ENCODE measurements at places on chromosomes 1 and 21. TPM values are rescaled to one million over a fixed set of nuclear protein-coding genes. Genes with fewer than 3 reads are reported as not detected.

GRCh38 chr1:235051521-235051920 lies 77.1 kb downstream of the TOMM20 start:
- H3K27ac ChIP-seq, result no peak overlapping the region
- no peaks in the 10 kb centered on the region for H3K27me3 ChIP-seq
- H3K4me3 ChIP-seq, result no peak overlapping the region
- H3K4me1 ChIP-seq, result no peaks in the 10 kb centered on the region
- no peak for DNase-seq

- H3K4me3 ChIP-seq, result peak overlapping the region; percentile 95
- DNase-seq, result no peak
- no peaks in the 10 kb centered on the region for H3K36me3 ChIP-seq
- no peaks in the 10 kb centered on the region for H3K27me3 ChIP-seq
Measured at GRCh38 chr1:3898994-3899753, 898 bp downstream of the C1orf174 start.

- no peaks in the 10 kb centered on the region for H3K36me3 ChIP-seq
- no peak overlapping the region for H3K4me3 ChIP-seq
- no peak overlapping the region for H3K27ac ChIP-seq
- H3K4me1 ChIP-seq, result no peaks in the 10 kb centered on the region
- H3K27me3 ChIP-seq, result no peaks in the 10 kb centered on the region
Measured at GRCh38 chr1:59096501-59096900, 200.4 kb upstream of the FGGY start.

DNA sequence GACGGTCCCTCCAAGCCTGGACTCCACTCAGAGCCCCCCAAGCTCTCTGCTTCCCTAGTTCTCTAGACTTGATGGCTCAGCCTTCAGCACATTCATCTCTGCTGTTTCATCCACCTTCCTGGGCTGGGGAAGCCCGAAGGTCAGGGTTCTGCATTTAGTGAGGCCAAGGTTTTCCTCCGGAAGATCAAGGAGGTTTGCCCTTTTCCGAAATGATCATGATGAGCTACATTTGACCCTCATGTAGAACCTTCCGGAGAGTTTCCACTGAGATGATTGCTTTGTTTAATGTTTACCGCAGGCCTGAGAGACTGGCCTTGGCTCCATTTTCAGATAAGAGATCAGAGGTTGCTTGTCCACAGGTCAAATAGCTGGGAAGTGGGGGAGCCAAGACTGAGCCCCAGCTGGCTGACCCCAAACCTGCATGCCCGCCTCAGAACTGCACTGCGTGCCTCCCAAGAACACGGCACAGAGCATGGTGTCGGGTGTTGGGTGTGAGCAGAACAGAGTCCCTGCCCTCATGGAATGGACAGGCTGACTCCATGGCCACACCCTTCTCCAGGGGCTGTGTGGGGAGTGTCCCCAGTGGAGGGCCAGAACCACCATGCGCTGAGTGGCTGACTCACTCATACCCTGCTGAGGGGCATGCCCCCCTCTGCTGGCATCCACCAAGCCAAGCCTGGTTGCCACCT lies 200.8 kb upstream of the TMEM51 start:
- peak overlapping the region; percentile 81 for H3K27ac ChIP-seq
- DNase-seq, result no peak
- peaks cover 7% of the 10 kb centered on the region for H3K4me1 ChIP-seq
- H3K27me3 ChIP-seq, result no peaks in the 10 kb centered on the region
- no peak overlapping the region for H3K4me3 ChIP-seq

GRCh38 chr1:64601207-64601606 lies 131.3 kb downstream of the CACHD1 start:
- no peak for DNase-seq
- no peak overlapping the region for H3K4me3 ChIP-seq
- H3K27me3 ChIP-seq, result no peaks in the 10 kb centered on the region
- H3K36me3 ChIP-seq, result no peaks in the 10 kb centered on the region

DNA sequence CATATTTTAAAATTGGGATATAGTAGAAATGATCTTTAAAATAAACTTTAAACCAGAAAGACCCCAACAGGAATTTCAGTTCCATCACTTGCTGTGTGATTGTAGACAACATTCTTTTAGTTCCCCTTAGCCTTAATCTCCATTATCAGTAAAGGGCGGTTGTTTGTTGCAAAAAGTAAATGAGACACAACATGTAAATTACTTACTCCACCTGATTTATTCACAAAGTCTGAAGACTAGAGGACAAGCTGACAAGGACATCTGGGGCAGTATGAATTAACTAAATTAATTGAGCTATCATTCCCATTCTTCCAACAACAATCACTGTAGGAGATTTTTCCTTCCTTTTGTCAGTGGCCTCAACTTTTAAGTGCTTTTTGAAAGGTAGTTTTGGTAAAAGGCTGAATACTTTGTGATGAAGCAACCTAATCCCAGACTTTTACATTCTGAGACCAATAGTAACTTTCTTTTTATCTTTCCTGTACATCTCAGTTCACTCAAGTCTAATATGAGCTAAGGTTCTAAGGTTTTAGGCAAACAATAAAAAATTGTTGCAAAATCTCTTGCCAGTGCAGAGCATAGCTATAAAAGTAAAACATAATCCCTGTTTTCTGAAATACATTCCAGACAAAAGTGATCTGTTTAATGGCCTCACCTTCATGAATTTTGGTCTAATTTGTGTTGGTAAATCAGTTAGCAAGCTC lies 6.2 kb downstream of the SLC19A2 start:
- H3K27ac ChIP-seq, result no peak overlapping the region
- H3K27me3 ChIP-seq, result no peaks in the 10 kb centered on the region
- H3K4me3 ChIP-seq, result no peak overlapping the region
- H3K36me3 ChIP-seq, result no peaks in the 10 kb centered on the region
- H3K4me1 ChIP-seq, result no peaks in the 10 kb centered on the region

GRCh38 chr1:175911138-175911537 lies 167.7 kb upstream of the TNR start:
- no peak for DNase-seq
- H3K4me1 ChIP-seq, result no peaks in the 10 kb centered on the region
- no peak overlapping the region for H3K4me3 ChIP-seq

DNA sequence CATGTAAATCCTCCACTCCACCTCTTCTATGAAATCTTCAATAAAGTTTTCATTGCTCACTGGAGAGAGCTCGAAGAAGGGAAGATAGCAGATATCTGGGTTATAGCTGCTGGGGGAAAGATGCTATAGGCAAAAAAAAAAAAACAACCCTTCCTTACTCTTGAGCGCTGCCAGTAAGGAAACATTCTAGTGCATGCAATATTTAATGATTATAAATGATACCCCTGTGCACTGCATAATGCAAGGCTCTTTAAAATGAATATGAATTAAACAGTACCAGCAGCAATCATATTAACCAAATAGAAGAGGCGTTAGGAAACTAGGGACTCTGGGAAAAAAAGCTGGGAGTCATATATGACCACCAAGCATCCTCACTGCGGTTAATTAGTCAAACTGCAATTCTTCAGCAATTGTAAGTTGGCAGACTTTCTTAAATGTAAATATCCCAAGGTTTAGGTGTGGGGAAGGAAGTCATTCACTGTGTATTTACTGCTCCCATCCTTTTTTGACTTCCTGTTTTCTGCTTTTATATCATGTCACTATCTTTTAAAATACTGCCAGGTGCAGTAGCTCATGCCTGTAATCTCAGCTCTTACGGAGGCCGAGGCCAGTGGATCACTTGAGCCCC lies 3.7 kb upstream of the DMRTB1 start:
- no peak for DNase-seq
- no peak overlapping the region for H3K27ac ChIP-seq

GRCh38 chr21:19807201-19807600 lies 1191.0 kb upstream of the NCAM2 start:
- no peaks in the 10 kb centered on the region for H3K27me3 ChIP-seq
- no peak for DNase-seq
- H3K4me3 ChIP-seq, result no peak overlapping the region

GRCh38 chr1:47302472-47302871 lies 11.5 kb downstream of the STIL start:
- DNase-seq, result no peak
- H3K27me3 ChIP-seq, result no peaks in the 10 kb centered on the region
- H3K36me3 ChIP-seq, result no peaks in the 10 kb centered on the region
- H3K27ac ChIP-seq, result no peak overlapping the region
- no peaks in the 10 kb centered on the region for H3K4me1 ChIP-seq

- no peak overlapping the region for H3K27ac ChIP-seq
- H3K4me3 ChIP-seq, result no peak overlapping the region
- no peaks in the 10 kb centered on the region for H3K27me3 ChIP-seq
Measured at GRCh38 chr1:179322557-179322956, 29.0 kb downstream of the SOAT1 start.

- no peaks in the 10 kb centered on the region for H3K4me1 ChIP-seq
- DNase-seq, result no peak
- H3K27me3 ChIP-seq, result no peaks in the 10 kb centered on the region
- no peaks in the 10 kb centered on the region for H3K36me3 ChIP-seq
Measured at GRCh38 chr1:190464690-190465089, 13.0 kb downstream of the BRINP3 start.

DNA sequence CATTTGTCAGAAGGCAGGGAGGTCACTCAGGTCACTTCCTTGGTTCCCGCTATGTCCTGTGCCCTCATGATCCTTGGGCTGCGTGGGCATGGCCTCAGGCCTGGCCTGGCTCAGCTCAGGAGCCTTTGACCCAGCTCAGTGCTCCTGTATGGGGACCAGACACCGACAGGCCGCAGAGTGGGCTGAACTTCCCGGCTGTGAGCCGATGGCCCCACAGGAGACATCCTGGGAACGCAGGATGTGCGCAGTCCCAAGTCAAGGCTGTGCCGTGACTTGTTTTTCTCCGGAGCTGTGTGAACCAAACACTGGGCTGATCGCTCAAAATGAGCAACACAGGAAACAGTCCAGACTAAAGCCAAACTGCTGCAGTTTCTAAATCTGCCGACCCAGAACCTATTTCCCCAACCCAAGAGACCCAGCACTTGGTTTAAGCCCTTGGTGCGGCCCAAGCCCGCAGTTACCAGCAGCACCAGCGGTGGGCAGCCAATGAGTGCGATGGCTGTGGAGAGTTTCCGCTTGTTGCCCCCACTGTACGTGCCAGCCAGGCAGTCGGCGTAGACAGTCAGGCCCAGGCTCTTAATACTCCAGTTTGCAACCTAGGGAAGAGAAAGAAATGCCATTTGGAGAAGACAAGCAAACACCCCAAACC lies 92.3 kb upstream of the GCLM start:
- H3K4me1 ChIP-seq, result no peaks in the 10 kb centered on the region
- H3K27ac ChIP-seq, result no peak overlapping the region
- no peaks in the 10 kb centered on the region for H3K27me3 ChIP-seq
- no peak for DNase-seq

- H3K4me1 ChIP-seq, result no peaks in the 10 kb centered on the region
- H3K36me3 ChIP-seq, result no peaks in the 10 kb centered on the region
- H3K27me3 ChIP-seq, result no peaks in the 10 kb centered on the region
Measured at GRCh38 chr21:33371366-33371765, 31.8 kb upstream of the IFNGR2 start.

DNA sequence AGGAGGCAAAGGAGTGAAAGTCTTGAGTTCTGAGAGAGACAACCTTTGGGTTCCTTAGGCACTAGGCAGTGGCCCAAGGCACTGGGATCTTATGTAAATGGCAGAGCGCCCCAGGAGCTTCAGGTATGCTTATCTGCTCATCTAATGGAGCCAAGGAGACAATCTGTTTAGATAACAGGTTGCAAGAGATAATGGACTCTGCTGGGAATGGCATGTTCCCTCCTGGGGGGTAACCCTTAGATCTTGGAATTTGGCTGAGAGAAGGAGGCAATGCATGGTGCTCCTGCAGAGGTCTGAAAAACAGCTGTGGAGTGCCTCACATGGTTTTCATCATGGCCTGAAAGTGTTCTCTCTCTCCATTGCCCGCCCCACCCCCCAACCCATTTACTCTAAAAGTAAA lies 44.1 kb upstream of the WLS start:
- no peak for DNase-seq
- H3K36me3 ChIP-seq, result no peaks in the 10 kb centered on the region
- no peaks in the 10 kb centered on the region for H3K27me3 ChIP-seq
- no peak overlapping the region for H3K27ac ChIP-seq

DNA sequence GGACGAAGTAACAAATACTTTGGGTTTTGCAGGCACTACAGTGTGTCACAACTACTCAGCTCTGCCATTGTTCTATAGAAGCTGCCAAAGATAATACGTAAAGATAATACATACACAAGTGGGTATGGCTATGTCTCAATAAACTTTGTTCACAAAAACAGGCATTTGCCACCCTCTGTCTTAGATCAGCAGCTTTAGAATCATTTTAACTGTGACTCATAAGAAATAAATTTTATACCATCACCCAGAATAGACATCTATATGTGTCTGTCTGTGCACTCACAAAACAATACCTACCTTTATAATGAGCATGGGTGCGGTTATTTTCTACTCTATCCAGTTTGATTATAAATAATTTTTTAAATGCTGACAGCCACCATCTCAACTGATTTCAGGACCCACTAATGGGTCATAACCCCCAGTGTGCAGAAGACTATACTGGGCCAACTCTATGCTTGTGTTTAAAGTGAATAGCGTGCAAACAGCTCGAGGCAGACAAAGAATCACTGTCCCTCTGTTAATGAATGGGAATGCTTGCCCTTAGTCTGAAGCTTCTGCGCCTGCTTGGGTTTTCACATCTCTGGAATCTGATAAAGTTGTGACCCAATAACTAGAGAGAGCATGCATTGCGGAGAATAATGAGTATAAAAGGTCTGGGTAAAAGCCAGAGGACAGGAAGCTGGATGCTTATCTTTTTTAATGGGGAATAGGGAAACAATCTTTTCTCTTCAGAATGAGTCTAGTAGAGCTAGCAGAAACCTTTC lies 216.2 kb downstream of the PLPP3 start:
- H3K27ac ChIP-seq, result no peak overlapping the region
- H3K36me3 ChIP-seq, result no peaks in the 10 kb centered on the region
- no peaks in the 10 kb centered on the region for H3K27me3 ChIP-seq
- no peaks in the 10 kb centered on the region for H3K4me1 ChIP-seq
- no peak for DNase-seq

DNA sequence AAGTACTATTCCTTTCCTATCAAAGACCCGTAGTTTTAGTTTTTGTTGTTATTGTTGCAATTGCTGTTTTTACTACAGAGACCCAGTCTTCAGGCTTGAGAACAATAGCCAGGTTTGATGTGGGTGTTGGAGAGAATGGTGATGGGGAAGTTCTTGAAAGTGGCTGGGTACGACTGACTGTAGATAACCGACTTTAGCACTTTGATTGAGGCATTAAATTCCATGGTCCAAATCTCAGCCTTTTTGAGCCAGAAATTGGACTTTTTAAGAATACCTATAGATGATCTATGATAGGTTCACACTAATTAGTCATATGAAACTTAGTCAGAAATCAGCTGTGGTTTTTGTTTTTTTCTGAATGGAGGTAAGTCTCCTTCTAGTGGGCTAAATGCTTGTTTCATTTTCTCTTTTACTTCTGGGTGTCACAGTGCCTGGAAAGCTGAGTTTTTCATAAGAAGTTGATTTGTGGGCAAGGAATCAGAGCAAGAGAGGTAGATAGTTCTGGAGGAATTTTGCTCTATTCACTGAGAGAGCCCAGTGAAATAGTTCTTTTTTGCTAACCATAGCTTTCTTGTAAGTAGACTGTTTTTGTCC lies 2.8 kb downstream of the PPIH start:
- no peaks in the 10 kb centered on the region for H3K4me1 ChIP-seq
- H3K27ac ChIP-seq, result no peak overlapping the region
- H3K36me3 ChIP-seq, result no peaks in the 10 kb centered on the region
- H3K4me3 ChIP-seq, result no peak overlapping the region
- no peak for DNase-seq

The LYPD8 gene
- total RNA-seq, result not detected

The AMY1B gene
- total RNA-seq, result not detected

The COL6A1 gene
- 527 TPM for total RNA-seq

The OLIG2 gene
- total RNA-seq, result not detected

The DAB1 gene
- total RNA-seq, result 0.48 TPM

Measured in breast epithelium (tissue), 4 donors.